ENCODE measurements at places on chromosomes 1 and 21. TPM values are rescaled to one million over a fixed set of nuclear protein-coding genes. Genes with fewer than 3 reads are reported as not detected.

The BTBD8 gene
- total RNA-seq, result 0.58 TPM

The NPHS2 gene
- total RNA-seq, result not detected

The SCNM1 gene
- 44.6 TPM for total RNA-seq

The TCHHL1 gene
- not detected for total RNA-seq

The GFI1 gene
- total RNA-seq, result 0.67 TPM

Data from A549 treated with Mapracorat at 1 μM for 4 hours (cell line).